C1 segment of cervical spinal cord (tissue), 14 donors: ENCODE measurements at places on chromosomes 7 and 10.

DNA sequence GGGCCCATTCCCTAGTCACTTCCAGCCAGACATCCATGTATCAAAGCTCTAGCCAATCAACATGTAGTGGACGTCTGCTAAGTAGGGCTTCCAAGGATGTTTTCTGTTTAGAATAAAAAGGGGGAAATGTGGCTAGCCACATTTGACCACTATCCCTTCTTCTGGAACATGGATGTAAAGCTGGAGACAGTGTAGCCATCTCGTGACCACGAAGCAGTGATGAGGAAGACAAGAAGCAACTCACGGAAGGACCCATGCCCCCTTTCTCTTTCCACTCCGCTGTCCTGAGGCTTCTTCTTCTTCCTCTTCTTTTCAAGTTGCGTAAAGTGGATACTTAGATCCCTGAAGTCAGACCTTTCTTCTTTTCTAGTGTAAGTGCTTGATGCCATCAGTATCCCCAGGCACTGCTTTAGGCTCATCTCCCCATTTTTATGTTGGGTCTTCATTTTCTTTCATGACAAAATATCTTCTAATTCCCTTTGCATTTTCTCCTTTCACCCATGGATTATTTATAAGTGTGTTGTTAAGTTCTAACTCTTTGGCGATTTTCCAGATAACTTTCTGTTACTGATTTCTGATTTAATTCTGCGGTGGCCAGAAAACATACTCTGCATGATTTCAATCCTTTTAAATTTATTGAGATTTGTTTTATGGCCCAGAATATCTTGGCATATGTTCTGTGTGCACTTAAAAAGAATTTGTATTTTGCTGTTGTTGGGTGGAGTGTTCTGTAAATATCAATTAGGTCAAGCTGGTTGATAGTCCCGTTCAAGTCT lies 594.5 kb downstream of the SDK1 start:
- no peak for DNase-seq

GRCh38 chr7:151272405-151272804 lies 23.9 kb upstream of the SMARCD3 start:
- no peak for DNase-seq

- DNase-seq: no peak
These were observed 310.9 kb downstream of the CCDC3 start for GRCh38 chr10:12690525-12691126.

DNA sequence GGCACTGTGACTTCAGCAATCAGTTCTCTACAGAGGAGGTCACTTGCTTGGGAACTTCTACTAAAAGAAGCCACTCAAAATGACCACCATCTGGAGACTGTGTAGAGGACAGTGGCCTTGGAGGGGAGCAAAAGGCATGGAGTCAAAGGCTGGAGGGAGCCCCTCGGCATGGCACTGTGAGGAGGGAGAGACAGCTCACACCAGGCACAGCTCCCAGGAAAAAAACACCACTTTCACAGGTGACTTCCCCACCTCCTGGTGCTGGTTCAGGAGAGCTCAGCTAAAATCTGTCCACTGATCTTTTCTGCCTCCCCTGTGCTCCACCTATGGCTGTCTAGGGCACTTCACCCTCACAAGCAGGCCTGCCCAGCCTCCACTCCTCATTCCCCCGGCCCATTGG lies 649.4 kb upstream of the MGMT start:
- no peak for DNase-seq

- no peak for DNase-seq
These were observed 80.5 kb upstream of the ETV1 start for GRCh38 chr7:14069961-14070360.

GRCh38 chr7:75920431-75921161 lies 5.6 kb downstream of the POR start:
- no peak for DNase-seq

- DNase-seq: no peak
These were observed 31.2 kb downstream of the JAKMIP3 start for GRCh38 chr10:132096863-132097478.

DNA sequence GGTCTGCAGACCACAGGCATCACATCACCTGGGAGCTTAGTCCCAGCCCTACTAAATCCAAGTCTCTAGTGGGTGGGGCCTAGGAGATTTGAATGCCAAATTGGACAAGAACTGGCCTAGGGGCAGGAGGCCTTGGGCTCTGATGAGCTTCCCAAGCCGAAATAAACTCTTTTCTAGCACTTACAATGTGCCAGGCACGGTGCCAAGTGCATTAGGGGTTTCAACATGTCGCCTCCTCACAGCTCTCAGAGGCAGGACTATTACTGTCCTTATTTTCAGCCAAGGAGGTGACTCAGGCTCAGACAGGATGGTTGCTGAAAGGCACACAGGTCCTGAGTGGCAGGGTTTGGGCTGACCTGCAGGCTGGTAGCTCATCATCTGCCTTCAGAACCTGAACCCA lies 9.2 kb upstream of the CPA1 start:
- no peak for DNase-seq

DNA sequence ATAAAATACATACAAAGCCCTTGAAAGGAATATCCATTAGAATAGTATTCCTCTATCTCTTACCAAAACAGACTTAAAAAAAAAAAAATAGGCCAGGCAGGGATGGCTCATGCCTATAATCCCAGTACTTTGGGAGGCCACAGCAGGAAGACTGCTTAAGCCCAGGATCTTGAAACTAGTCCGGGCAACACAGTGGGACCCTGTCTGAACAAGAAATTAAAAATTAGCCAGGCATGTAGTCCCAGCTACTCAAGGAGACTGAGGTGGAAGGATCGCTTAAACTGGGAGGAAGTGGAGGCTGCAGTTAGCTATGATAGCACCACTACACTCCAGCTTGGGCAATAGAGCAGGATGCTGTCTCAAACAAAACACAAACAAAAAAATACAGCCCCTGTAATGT lies 9.6 kb downstream of the PDLIM1 start:
- DNase-seq: no peak

- DNase-seq: no peak
These were observed 47.0 kb downstream of the CCDC71L start for GRCh38 chr7:106613848-106614560.
